ENCODE measurements at places on chromosomes 2 and 18. TPM values are rescaled to one million over a fixed set of nuclear protein-coding genes. Genes with fewer than 3 reads are reported as not detected.

The GKN1 gene
- not detected for total RNA-seq

The RPRD1A gene
- 29.2 TPM for total RNA-seq

The ACTG2 gene
- total RNA-seq = not detected

The CPLX4 gene
- total RNA-seq = not detected

The LYG1 gene
- total RNA-seq = 1.2 TPM
